ENCODE measurements at places on chromosomes 6 and 20.

- no peak for DNase-seq
Measured at GRCh38 chr20:37363221-37364012, 17.5 kb downstream of the SRC start.

DNA sequence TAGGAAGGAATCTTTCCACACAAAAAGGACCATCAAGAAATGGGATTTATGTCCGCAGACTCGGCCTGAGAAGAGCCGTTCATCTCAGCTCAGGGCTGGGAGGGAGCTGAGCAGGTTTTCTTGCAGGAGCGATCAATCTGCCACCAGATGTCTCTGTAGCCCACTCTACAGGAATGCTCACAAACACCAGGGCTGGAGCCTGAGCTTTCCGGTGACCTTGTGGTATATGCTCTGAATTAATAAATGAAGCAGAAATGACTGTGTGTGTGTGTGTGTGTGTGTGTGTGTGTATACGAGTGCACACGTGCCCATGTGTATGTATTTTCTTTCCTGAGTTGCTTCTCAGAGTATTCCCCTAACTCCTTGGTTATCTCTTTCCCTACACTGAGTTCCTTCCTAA, 12.0 kb downstream of the CD83 start:
- DNase-seq, result peak; percentile 60

- no peak for DNase-seq
Measured at GRCh38 chr20:60667641-60668040, 584.4 kb upstream of the CDH4 start.

DNA sequence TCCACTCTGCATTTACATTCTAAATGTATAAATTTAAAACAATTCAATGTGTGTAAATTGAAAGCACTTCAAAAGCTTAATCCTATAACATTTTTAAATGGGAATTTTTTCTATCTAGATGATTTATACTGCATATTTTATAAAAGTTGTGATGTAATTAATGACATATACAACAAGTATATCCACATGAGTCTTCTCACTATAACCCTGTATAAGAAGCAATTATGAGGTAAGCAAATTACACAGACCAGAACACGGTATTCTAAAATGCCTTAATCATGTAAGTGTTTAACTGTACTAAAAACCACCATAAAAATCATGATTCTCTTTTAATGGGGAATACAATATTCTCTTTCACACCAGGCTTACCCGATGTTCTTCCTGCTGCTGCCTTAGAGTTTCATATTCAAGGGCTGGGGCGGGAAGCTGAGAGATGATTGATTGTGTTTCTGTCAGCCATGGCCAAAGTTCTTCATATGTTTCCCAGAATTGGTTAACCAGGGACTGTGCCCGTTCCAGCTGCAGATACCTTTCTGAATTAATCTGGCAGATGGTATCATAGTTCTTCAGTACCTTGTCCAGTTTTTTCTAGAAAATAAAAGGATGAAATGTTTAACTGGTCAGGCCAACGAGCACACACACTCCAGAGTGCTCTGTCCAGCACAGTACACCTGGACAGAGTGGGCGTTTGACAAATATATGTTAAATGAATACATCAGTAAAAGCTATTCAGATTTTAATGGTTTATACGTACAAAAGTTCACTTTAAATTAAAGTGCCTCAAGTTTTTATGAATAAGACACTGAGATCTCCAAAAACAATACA, 127.4 kb downstream of the DST start:
- no peak for DNase-seq

DNA sequence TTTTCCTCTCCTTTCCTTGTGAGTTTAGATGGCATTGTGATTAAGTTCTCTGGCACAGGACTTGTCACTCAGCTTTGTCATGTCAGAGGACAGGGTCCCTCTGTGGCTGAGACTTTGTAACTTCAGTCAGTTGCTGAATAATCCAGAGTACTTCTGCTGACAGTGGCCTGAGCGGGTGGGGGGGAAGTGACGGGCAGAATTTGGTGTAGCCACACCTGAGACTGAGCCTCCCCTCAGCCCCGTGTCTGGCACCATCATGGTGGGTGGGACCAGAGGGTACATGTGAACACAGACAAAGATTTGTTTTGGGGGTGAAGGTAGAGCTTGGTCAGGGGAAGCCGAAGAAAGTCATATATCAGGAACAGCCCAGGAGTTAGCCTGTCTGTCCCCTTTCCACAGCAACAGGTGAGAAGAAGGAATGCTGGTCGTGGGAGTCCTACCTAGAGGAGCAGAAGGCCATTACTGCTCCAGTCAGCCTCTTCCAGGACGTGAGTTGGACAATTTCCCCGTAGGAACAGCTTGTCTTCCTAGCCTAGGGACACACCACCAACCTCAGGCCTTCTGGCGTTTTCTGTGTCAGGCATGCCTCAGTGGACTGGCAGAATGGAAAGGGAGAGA, 20.9 kb downstream of the L3MBTL1 start:
- no peak for DNase-seq

GRCh38 chr6:154197196-154197860, 158.3 kb downstream of the OPRM1 start:
- peak; percentile 83 for DNase-seq

DNA sequence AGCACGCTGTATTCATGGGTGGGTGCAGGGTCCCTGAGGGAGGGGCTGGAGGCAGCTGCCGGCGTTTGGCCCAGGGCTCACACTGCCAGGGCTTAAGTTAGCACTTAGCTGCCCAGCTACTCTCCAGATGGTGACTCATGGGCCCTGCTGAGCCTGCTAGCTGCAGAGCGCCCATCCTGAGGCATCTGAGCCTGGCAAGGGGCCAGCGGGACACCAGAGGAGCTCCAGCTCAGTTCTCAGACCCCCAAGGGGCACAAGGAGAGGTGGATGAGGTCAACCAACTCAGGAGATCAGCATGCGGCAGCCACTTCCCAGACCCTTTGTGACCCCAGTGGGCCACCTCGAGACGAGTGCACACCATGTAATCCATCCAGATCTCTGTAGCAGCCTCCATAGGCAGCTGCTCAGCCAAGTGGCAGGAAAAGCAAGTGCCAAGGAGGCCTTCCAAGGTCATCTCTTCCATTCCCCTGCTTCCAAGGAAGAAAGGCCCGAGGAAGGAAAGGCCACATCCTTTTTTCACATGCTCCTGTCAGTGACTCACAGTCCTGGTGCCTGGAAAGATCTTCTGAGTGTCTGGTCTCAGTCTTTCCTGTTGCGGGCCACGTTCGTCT, 35.3 kb downstream of the FOXP4 start:
- DNase-seq, result peak; percentile 68

DNA sequence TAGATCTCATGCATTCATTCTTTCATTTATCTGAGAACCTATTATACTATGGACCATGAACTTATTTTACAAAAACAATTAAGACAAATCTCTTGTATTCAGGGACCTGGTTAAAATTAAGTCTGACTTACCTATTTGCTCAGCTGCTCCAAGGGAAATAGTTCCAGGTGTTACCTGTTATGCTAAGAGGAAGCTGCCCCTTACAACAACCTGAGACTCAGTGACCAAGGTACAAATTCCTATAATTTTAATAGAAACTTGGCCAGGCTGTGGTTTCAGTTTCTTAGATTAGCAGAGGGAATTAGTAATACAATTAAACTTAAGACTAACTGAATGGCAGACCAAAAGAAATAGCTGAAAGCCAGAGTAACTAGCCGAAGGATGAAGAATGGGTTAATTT, 48.2 kb upstream of the GMPR start:
- no peak for DNase-seq

DNA sequence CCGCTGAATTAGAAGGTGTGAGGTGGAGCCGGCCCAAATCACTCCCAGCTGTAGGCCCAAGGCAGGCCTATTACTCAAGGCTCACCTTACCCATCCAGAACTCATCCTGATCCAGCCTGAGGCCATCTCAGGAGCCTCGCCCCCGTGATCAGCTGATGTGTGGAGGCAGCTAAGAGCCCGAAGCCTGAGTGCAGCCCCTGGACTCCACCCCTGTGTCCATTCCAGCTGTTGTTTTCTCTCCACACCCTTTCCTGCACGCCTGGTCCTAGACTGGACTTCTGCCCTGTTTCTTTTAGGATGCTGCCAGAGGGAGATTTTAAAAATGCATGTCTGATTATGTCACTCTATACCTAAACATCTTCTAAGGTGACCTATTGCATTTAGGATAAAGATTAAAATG, 124.7 kb upstream of the SUPT3H start:
- no peak for DNase-seq

GRCh38 chr20:20608641-20609040, 103.8 kb downstream of the RALGAPA2 start:
- DNase-seq, result no peak

GRCh38 chr20:16313917-16314316, 259.3 kb downstream of the KIF16B start:
- DNase-seq, result no peak

DNA sequence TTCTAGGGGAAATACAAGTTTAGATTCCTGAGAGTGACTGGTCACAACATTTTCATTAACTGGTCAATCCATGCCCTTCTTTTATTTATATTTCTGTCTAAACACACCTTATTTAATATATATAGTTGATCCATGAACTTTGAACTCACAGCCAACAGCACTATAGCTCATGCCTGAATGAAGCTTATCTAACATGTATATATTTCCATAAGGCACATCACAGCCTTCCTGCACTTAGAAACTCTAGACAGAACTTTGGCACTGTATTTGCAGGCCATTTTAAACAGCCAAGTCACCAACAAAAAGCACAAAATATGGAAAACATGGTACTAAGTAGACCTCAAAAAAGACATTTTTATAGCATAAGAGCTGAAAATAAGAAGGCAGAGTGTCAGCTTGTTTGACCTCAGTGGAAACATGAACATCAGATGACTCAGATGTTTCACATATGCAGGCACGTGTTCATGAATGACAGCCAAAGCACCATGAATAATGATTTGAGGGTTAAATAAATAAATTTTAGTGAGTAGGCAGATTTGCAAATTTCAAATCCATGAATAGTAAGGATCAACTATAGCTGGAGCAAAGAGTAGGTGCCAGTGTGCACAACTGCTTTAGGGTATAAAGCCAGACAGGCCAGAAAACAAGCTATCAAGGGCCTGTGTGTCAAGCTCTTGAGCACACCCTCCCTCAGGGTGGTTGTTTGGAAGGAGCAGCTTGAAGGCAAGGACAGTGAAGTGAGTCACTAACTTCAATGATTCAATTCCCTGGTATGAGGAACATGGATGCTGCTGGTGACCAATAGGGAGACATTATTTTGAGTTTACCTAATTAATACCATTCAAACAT, 88.9 kb upstream of the NT5E start:
- DNase-seq, result peak; percentile 96

- peak; percentile 2 for DNase-seq
Measured at GRCh38 chr6:126797981-126798380, 320.5 kb upstream of the RSPO3 start.

GRCh38 chr6:157658301-157658700, 164.7 kb upstream of the SNX9 start:
- DNase-seq, result no peak

- DNase-seq, result no peak
Measured at GRCh38 chr6:27785294-27785693, 126.9 kb downstream of the OR2B2 start.

GRCh38 chr6:122947355-122947754, 48.7 kb upstream of the CLVS2 start:
- no peak for DNase-seq

DNA sequence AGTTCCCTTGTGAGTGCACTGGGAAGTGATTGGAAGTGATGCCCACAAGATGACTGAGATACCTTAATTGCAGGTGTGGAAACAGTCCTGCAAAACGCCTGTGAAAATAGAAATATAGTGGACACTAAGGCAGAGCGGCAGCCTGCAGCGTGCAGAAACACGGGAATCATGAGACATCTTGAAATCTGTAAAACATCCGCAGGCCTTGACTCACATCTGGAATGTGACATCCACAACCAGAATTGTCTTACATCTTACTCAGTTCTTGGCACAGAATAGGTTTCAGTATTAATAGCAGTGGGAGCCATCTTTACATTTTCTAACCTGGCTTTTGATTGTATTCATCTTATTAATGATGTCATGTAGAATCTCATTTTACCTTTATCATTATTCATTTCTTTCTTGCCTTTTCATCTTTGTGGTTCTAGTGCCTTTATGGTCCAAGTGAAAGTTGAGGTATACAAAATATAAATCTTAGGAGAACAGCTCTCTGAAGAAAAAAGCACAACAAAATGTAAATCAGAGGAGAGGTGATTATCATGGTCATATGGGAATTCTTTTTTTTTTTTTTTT, 44.6 kb downstream of the CDYL start:
- DNase-seq, result peak; percentile 77

- DNase-seq, result no peak
Measured at GRCh38 chr6:105459049-105459448, 56.2 kb upstream of the PREP start.

- DNase-seq, result no peak
Measured at GRCh38 chr6:32132110-32132509, 2.0 kb upstream of the FKBPL start.

GRCh38 chr6:168128006-168128630, 49.1 kb upstream of the FRMD1 start:
- DNase-seq, result no peak

GRCh38 chr6:136751522-136751956, 40.7 kb downstream of the MAP3K5 start:
- peak; percentile 59 for DNase-seq

GRCh38 chr6:41226752-41227151, 1.4 kb upstream of the TREML4 start:
- no peak for DNase-seq

- no peak for DNase-seq
Measured at GRCh38 chr6:73123632-73124329, 101.5 kb downstream of the KHDC1L start.

- DNase-seq, result no peak
Measured at GRCh38 chr6:54802775-54803634, 43.6 kb upstream of the FAM83B start.

GRCh38 chr6:15997586-15998388, 131.1 kb upstream of the MYLIP start:
- no peak for DNase-seq

- DNase-seq, result no peak
Measured at GRCh38 chr20:57869291-57869950, 159.6 kb upstream of the PMEPA1 start.

DNA sequence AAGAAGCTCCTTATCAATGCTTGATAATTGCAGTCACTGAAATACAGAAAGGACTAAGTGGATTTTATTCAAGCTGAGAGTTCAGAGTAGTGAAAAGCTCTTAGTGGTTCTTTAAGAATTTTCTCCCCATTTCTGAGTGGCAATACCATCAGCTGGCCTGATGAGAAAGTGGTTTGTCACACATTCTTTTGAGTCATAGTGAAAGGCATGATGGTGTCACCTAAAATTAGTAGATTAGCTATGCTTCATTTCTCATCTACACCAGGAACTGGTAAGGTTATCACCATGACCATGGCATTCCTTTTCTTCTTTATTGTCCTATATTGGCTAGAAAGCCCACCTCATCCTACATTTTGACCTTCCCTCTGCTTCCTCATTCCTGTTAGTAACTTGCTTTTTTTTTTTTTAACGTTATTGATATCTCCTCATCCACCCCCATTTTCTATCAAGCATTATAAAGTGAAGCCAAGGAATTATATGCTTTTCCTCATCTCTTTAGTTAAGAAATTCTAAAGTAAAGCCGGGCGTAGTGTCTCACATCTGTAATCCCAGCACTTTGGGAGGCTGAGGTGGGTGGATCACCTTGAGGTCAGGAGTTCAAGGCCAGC, 67.4 kb upstream of the LOC128125822 start:
- DNase-seq, result no peak

GRCh38 chr6:30260036-30260504, 46.9 kb upstream of the TRIM26 start:
- no peak for DNase-seq

Data from fibroblast of gingiva (primary cell).